ENCODE measurements at places on chromosomes 13 and 19.

DNA sequence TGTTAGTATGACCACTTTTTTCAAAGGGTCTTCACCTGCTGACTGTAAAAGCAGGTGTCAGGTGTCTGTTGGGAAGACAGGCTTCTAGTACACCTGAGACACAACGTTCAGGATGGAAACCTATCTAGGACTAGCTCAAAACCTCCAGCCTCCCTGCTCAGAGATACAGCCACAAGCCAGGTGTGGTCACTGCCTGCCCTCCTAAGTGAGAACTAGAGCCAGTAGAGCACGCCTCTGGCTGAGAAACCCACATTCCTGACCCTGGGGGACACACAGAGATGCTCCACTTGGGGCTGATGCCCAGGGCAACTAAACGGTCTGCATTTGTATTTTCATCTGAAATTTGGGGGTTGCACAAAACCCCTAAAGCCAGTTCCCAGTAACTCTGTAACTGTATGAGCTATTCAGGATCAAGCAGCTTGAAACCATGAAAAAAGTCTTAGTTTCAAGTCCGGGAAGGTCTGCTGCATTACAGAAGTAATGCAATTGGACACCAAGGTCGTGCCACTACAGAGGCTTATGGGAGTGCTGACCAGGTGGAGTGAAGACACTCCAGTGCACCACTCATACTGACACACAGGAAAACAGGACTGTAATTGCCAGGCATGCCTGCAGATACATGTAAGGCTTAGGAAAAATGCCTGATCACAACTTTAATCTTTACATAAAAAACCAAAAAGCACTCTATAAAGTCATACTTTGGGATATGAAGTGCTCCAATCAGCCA, 27.8 kb downstream of the ANKRD10 start:
- no peak for DNase-seq

- DNase-seq = no peak
Measured at GRCh38 chr13:102830646-102831045, 15.2 kb upstream of the ERCC5 start.

GRCh38 chr19:35109395-35110112, 6.1 kb upstream of the FXYD3 start:
- no peak for DNase-seq

DNA sequence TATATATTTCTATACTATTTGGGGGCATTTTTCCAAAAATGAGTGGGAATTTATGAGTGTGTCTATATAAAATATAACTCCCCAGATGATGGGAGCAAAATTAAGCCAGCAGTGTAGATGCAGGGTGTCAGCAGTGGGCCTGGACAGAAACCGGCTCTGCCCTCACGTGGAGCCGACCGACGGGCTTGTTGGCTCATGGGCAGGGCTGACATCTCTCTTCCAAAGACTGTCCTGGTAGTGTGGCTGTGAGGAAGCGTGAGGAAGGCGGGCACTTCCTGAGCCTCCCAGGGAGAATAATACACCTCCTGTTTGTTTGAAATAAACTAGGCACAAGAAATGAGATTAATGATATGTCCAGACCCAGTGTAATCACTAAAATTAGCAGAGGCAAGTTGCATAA, 206.5 kb downstream of the TEX29 start:
- no peak for DNase-seq

DNA sequence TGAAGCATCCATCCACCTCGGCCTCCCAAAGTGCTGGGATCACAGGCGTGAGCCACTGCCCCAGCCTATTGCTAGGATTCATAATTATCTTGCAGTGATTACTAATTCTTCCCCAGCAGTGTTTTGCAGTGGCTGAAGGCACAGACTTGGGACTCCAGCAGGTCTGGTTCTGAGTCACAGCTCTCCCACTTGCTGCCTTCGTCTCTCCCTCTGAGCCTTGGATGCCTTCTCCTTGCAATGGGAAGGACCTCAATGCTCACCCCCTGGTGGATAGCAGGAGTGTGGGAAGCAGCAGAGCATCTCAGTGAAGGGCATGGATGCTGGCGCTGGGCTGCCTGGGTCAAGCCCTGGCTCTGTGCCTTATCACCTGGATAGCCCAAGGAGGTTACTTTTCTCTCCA, 37.6 kb upstream of the SHKBP1 start:
- DNase-seq = no peak

- no peak for DNase-seq
Measured at GRCh38 chr13:110479648-110480047, 81.9 kb downstream of the RAB20 start.

GRCh38 chr19:42386974-42387707, 3.0 kb downstream of the CNFN start:
- DNase-seq = no peak

- no peak for DNase-seq
Measured at GRCh38 chr13:31286930-31287329, 87.2 kb downstream of the B3GLCT start.

- DNase-seq = no peak
Measured at GRCh38 chr13:69468624-69469023, 639.0 kb upstream of the ATXN8OS start.

All from thoracic aorta (tissue), 2 donors.